ENCODE measurements at places on chromosomes 12 and 14. TPM values are rescaled to one million over a fixed set of nuclear protein-coding genes. Genes with fewer than 3 reads are reported as not detected.

DNA sequence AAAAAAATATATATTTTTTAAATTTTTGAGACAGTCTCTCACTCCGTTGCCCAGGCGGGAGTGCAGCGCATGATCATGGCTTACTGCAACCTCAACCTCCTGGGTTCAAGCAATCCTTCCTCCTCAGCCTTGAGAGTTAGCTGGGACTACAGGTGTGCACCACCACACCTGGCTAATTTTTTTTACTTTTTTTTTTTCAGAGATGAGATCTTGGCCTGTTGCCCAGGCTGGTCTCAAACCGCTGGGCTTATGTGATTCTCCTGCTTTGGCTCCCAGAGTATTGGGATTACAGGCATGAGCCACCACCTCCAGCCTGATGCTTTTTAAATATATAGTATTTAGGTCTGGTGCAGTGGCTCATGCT is 24.5 kb downstream of the MDM2 start:
- DNase-seq = no peak

The IL23A gene
- 27.1 TPM for total RNA-seq

The DNAH10 gene
- total RNA-seq = 0.02 TPM

DNA sequence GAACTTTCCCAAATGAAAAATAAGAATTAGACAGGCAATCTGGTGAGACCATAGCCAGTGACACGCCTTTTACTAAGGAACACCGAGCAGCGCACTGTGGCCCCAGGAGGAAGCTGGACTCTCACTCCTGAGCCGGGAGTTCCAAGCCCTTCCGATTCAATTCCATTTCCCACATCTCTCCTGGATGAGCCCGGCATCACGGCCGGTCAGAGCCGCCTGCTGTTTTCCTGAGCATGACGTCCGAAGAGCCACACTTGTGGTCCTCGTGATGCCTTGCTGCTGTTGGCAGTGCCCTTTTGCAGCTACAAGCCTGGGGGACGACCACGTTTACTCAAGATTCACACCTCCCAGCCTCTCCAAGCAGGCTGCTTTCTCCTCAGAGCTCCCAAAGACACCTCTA is 40.8 kb downstream of the FBXL14 start:
- DNase-seq = no peak

The CD27 gene
- total RNA-seq = 156 TPM

The GPR137C gene
- 0.22 TPM for total RNA-seq

The EVL gene
- total RNA-seq = 1,219 TPM

DNA sequence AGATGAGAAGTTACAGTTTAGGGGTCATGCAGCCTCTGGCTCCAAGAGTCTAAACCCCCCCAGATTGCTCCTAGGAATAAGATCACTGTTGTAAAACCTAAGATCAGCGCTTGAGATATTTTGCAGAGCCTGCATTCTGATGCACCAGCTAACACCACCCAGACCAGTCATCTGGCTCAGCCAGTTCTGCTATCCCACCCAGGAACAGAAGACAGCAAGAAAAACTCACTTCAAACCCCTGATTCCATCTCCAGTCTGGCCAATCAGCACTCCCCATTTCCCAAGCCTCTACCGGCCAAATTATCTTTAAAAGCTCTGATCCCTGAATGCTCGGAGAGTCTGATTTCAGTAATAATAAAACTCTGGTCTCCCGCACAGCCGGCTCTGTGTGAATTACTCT is 158.6 kb downstream of the ZNF664 start:
- DNase-seq = no peak

The KRT74 gene
- not detected for total RNA-seq

GRCh38 chr12:93733358-93733757 is 56.2 kb downstream of the CRADD start:
- no peak for DNase-seq

The CNTN1 gene
- total RNA-seq = not detected

- DNase-seq = no peak
Observed at GRCh38 chr14:49962621-49963020, 69.7 kb downstream of the ARF6 start.

DNA sequence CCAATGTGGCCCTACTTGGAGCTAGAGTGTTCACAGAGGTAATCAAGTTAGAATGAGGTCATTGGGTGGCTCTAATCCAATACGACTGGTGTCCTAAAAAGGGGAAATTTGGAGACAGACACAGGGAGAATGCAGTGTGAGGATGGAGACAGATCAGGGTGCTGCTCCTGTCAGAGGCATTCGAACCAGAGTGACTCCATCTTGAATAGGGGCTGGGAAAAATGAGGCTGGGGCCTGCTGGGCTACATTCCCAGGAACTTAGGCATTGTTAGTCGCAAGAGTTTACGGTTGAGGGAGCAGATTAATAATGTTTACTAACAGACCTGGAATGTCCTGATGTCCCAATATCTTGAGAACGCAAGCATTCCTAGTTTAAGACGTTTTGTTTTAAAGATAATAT is 20.2 kb downstream of the TNFAIP2 start:
- DNase-seq = no peak

DNA sequence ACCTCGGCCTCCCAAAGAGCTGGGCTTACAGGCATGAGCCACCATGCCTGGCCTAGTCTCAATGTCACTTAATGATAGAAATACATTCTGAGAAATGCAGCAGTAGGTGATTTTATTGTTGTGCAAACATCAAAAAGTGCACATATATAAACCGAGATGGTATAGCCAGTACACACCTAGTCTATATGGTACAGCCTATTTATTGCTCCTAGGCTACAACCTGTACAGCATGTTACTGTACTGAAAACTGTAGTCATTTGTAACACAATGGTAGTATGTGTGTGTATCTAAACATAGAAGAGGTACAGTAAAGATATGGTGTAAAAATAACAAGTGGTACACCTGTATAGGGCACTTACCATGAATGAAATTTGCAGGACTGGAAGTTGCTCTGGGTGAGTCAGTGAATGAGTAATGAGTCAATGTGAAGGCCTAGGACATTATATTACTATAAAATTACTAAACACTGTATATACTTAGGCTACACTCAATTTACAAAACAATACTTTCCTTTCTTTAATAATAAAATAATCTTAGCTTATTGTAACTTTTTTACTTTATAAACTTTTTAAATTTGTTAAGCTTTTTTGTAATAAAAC is 166.7 kb upstream of the SYT1 start:
- DNase-seq = no peak

The RNF212B gene
- total RNA-seq = not detected

The ABCD2 gene
- total RNA-seq = 8.8 TPM

The MAP1LC3B2 gene
- total RNA-seq = 2.2 TPM

The CCDC175 gene
- total RNA-seq = 0.22 TPM

DNA sequence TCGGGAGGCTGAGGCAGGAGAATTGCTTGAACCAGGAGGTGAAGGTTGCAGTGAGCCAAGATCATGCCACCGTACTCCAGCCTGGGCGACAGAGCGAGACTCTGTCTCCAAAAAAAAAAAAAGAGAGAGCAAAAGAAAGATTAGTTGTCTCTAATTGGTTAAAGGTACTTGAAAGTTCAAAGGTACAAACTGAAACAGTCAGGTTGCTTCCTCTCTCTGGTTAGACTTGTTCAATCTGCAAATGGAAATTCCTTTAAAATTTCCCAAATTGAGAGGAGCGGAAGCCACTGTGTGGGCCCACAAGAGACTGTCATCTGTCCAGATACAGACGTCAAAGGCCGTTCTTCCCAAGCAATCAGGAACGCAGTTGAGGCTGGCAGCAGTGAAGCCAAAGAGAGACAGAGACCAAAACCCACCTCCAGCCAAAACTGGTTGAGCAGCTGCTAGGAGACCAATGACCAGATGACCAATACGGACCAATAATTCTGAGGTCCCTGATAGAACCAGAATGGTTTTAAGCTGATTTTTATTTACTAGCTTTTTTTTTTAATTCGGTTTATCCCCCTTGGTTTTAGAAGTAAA is 63.6 kb downstream of the GCH1 start:
- DNase-seq = no peak

GRCh38 chr12:71626768-71627167 is 36.9 kb downstream of the ZFC3H1 start:
- no peak for DNase-seq

DNA sequence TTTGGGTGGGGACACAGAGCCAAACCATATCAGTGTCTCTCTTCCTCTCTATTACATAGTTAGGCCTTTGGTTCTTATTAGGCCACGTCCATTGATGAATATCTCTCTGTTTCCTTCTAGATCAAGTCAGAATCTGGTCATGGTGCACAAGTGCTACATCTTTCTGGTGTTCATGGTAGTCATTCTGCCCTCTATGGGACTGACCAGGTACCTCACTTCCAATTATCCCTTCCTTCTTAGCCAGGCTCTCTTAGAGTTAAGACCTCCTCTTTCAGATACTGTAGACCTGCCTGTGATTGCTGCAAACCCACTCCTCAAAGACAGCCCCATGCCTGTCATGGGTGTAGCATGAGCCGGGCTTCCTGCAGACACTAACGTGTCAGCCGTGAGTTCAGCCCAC is 25.2 kb downstream of the NGB start:
- no peak for DNase-seq

GRCh38 chr14:34680806-34681479 is 33.5 kb downstream of the CFL2 start:
- no peak for DNase-seq

- no peak for DNase-seq
Observed at GRCh38 chr14:99724196-99724891, 40.2 kb downstream of the CYP46A1 start.

DNA sequence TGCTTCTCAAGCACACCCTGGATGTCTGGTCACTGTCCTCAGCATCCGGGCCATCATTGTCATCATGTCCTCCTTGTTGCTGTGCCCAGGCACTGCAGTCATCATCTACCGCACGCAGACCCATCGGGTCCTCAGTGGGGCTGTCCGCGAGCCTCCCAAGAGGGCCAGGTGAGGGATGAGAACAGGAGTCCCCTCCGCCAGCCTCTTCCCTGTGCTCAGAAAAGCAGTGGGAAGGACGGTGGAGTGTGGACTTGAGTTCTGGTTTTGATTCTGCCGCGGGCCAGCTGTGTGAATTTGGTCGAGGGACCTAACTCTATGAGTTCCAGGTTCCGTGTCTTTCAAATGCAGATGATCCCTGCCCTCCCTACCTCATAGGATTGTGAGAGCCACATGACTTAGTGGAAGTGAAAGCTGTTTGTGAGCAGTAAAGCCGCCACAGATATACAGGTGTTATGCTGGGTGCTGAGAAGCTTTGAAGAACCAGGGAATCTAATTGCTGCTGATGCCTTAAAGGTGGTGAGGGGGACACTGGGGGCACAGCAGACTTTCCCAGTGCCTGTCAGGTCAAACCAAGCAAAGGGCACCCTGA is 122.9 kb upstream of the RAP1B start:
- no peak for DNase-seq

The PAH gene
- not detected for total RNA-seq

GRCh38 chr12:24839268-24839791 is 109.6 kb downstream of the BCAT1 start:
- DNase-seq = no peak

GRCh38 chr12:75390156-75390898 is 562 bp upstream of the GLIPR1L2 start:
- no peak for DNase-seq
